ENCODE measurements at places on chromosomes 1 and 21.

DNA sequence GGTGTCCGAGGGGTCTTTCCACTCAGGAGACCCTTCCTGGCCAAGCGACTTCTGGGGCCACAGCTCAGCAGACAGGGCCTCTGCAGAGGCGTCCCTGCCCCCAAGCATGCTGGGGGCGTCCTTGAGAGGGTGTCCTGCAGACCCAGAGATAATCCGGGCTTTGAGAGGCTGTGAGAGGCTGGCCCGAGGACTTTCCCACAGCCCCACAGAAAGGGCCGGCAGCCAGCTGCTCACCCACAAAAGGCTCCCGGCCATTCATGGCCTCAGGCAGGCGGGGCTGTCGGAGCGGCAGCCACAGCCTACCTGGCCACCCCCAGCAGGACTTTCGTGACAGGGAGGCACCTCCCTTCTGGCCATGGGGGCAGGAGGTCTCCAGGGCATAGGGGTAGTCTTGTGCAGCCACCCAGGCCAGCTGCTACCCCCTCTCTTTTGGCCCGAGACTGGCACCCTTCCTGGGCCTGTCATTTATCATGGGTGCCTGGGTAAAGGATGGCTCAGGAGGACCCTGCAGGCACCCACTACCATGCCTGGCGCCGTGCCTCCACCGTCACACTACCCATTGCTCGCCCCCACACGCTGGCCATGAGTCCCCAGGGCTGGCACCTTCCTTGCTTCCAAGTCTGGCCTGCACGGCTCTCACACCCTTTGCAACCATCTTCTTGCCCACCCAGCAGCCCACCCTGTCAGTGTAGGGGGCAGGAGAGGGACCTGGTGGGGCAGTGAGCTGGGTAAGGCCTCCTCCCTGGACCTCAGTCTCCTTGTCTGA is 11.1 kb upstream of the TNFRSF14 start:
- no peak for DNase-seq

- no peak for DNase-seq
Observed at GRCh38 chr1:48681476-48682305, 95.0 kb downstream of the BEND5 start.

- no peak for DNase-seq
Observed at GRCh38 chr1:104082221-104082620, 332.5 kb downstream of the AMY1C start.

GRCh38 chr1:25134801-25135461 is 97.4 kb downstream of the SYF2 start:
- DNase-seq: no peak

- DNase-seq: no peak
Observed at GRCh38 chr1:87765681-87766070, 437.0 kb downstream of the LMO4 start.

DNA sequence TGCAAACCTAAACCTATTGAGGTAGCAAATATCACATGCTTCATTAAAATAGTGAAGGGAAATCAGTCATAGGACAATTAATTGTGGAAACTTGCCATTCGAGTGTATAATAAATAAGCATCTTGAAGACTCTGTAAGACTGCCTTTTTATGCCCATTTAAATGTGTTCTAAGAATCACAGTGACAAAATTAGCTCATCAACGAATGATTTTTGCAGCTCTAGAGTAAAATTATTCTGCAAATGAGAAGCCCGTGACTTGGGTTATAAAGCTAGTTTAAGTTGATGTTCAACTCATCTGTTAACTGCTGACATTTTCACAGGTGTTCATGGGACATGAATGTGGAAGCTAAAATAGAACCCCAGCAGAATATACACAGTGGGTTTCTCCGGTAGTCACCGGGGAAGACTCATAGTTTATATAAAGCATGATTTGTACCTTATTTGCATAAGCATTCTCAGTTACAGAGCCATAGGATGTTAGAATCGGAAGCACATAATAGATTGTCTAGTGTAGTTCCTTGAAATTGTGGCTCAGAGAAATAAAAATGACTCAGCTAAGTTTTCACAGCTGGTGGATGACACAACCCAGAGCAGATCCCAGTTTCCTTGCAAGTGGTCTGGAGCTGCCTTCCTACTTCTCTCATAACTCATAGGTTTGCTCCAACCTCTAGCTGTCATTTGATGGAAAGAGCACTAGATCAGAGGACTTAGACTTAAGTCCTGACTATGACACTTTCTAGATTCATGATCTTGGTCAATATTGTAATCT is 107.3 kb downstream of the UCHL5 start:
- DNase-seq: no peak

All from stimulated activated CD4-positive, alpha-beta T cell treated with anti-CD3 and anti-CD28 coated beads, Interleukin-1b, Interleukin-23, amount 100 ng/mL, for 1 hour (primary cell).